Large intestine (tissue), 12 donors: ENCODE measurements at places on chromosomes 6 and 20. TPM values are rescaled to one million over a fixed set of nuclear protein-coding genes. Genes with fewer than 3 reads are reported as not detected.

GRCh38 chr20:31746068-31746878, 7.2 kb downstream of the TPX2 start:
- no peaks in the 10 kb centered on the region for H3K4me1 ChIP-seq
- H3K27me3 ChIP-seq: no peaks in the 10 kb centered on the region
- H3K36me3 ChIP-seq: no peaks in the 10 kb centered on the region
- no peak overlapping the region for H3K4me3 ChIP-seq

DNA sequence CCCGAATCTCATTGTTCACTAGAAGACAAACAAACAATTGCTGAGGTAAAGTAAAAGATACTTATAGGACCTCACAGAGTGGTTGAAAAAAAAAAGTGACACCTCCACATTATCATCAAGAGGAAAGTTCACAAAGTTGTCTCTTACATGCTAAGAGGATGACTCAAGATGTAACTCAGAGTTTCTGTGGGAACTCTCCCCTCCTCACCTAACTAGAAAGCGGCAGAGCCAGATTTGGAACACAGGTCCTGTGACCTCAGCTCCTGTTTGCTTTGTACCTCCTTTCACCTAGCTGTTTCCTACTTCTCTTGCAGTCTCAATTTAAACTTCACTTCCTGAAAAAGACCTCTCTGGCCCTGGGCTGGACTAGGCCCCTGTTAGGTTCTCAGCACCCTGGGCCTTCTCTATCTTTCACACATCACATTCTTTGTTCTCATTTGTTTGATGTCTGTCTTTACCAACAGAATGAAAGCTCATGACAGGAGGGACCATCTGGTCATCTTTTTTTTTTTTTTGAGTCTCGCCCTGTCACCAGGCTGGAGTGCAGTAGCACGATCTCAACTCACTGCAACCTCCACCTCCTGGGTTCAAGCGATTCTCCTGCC, 60.8 kb downstream of the CD24 start:
- no peak overlapping the region for H3K27ac ChIP-seq
- peaks cover 6% of the 10 kb centered on the region for H3K4me1 ChIP-seq
- no peaks in the 10 kb centered on the region for H3K36me3 ChIP-seq
- peak; percentile 34 for DNase-seq

DNA sequence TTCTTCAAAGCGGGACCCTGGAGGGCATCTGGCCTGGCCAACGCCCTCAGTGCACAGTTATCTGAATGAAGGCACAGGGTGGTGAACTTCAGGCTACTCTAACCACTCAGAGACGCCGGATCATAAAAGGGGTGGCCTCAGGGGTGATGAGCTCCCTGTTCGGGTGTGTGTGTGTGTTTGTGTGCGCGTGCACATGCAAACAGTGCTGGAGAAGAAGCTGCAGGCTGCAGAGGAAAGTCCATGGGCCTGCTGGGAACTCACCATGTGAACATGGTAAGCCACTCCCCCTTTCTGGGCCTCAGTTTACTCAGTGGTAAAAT, 42.0 kb downstream of the KIAA1755 start:
- H3K27ac ChIP-seq: no peak overlapping the region
- no peak overlapping the region for H3K4me3 ChIP-seq
- DNase-seq: no peak
- no peaks in the 10 kb centered on the region for H3K4me1 ChIP-seq
- no peaks in the 10 kb centered on the region for H3K27me3 ChIP-seq
- H3K36me3 ChIP-seq: no peaks in the 10 kb centered on the region

GRCh38 chr6:138914701-138915100, 73.4 kb downstream of the REPS1 start:
- H3K36me3 ChIP-seq: peaks cover 55% of the 10 kb centered on the region
- H3K27ac ChIP-seq: no peak overlapping the region
- H3K4me3 ChIP-seq: no peak overlapping the region
- H3K4me1 ChIP-seq: no peaks in the 10 kb centered on the region
- DNase-seq: no peak

DNA sequence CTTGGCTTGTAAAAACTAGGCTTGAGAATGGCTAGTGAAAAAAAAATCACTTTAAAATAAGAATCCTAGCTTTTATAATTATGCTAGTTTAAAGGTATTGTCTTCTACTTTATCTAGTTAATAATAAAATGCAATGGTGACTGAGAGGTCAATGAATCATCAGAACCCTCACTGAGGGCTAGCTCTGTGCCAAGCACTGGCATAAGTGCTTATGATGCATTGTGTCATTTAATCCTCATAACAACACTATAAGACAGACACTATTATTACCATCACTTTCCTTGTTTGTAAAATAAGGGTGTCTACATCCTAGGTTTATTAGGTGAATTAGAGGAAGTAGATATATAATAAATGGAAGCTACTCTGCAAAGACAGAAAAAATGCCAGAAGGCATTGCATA, 144.3 kb downstream of the F13A1 start:
- no peak for DNase-seq
- H3K27ac ChIP-seq: no peak overlapping the region
- no peaks in the 10 kb centered on the region for H3K36me3 ChIP-seq

DNA sequence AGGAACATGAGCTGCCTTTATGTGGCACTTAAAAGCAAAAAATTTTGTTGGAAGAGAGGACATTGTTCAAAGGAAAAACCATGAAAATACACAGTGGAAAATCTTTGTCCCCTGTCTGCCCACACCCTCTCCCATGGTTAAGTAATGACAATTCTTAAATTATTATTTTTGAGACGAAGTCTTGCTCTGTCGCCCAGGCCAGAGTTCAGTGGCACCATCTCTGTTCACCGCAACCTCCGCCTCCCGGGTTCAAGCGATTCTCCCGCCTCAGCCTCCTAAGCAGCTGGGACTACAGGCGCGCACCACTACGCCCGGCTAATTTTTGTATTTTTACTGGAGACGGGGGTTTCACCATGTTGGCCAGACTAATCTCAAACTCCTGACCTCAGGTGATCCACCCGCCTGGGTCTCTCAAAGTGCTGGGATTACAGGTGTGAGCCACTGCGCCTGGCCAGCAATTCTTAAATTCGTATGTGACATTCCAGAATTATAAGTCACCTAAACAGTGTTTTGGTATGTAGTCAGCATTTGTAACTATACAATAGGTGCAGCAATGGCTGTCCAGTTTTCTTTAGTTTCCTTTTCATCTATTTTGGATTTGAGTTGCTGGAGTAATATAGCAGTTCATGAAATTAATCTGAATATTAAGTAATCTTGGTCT, 636 bp upstream of the SSR1 start:
- H3K27ac ChIP-seq: peak overlapping the region; percentile 98
- peaks cover 4% of the 10 kb centered on the region for H3K4me1 ChIP-seq
- peak overlapping the region; percentile 95 for H3K4me3 ChIP-seq
- DNase-seq: no peak
- H3K27me3 ChIP-seq: no peaks in the 10 kb centered on the region

GRCh38 chr20:43938932-43939761, 24.5 kb downstream of the TOX2 start:
- no peak overlapping the region for H3K4me3 ChIP-seq
- DNase-seq: no peak
- no peaks in the 10 kb centered on the region for H3K27me3 ChIP-seq
- no peak overlapping the region for H3K27ac ChIP-seq

DNA sequence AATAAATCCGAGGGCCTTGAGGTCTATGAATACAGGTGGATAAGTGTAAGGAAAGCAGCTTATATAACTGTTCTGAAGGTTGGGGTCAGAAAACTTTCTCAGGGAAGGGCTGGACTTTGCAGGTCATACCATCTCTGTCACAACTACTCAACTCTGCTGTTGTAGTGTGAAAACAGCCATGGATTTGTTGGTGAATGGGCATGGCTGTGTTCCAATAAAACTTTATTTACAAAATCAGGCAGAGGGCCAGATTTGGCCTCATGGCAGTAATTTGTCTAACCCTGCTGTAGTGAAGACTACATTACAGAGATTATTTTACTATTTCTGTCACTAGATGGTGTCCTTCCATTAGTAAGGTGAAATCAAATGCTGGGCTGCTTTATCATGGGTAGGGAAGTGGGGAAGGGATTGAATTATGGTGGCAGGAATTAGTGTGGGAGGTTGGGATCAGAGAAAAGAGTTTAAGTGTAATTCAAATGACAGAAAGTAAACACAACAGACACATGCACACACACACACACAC, 409.6 kb upstream of the CHD6 start:
- no peaks in the 10 kb centered on the region for H3K4me1 ChIP-seq
- no peak overlapping the region for H3K4me3 ChIP-seq
- H3K36me3 ChIP-seq: no peaks in the 10 kb centered on the region

GRCh38 chr6:30828027-30828962, 56.0 kb upstream of the DDR1 start:
- H3K27ac ChIP-seq: peak overlapping the region; percentile 11
- no peaks in the 10 kb centered on the region for H3K36me3 ChIP-seq
- no peak overlapping the region for H3K4me3 ChIP-seq
- H3K27me3 ChIP-seq: no peaks in the 10 kb centered on the region

DNA sequence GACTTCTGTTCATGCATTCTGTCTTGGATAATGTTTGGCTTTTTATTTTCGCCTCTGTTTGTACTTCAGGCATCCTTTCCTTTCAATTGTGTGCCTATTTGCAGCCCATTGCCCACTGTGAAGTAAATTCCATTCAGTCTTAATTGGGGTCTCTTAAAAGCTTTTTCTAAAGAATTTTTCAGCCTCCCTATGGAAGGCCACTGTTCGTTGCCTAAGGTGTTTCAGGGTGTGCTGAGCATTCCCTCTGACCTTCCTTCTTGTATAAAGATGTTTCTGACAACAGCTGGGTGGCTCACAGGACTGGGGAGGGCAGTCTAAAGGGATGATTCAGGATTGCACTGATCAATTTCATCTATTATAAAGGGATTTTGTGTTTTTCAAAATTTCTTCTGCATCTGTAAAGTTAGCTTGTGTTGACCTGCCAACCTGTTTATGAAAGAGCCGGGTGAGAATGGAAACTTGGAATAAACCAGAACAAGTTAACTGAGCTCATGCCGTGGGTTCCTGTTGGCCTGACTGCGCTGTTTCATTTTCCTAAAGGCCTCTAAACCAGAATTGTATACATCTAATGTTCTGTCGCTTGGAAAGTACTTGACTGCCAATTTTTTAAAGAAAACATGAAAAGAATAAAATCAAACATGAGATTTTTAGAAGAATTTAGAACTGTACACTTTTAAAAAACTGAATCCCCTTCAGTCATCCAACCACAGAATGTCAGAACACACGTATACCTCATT, 14.3 kb downstream of the PHACTR2 start:
- H3K27ac ChIP-seq: peak overlapping the region; percentile 9
- peaks cover 4% of the 10 kb centered on the region for H3K36me3 ChIP-seq
- H3K27me3 ChIP-seq: no peaks in the 10 kb centered on the region
- H3K4me1 ChIP-seq: peaks cover 10% of the 10 kb centered on the region
- no peak overlapping the region for H3K4me3 ChIP-seq
- DNase-seq: no peak

DNA sequence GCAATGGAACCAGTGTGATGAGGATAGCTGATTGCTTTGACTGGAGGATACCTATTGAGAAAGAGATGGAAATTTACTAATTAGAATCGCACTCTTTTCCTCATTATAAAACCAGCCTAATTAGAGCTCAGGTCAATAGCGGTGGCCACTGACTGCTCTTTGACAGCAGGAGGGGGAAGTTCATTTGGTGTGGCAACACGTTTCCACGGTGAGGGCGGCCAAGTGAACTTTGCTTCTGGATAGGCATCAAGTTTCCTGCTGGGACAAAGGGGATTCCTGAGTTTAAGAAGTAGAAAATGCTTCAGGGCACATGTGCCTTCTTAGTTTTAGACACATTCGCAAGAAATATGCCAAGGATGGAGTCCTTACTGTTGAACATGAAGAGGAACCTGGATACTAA, 145.3 kb upstream of the NRN1 start:
- H3K36me3 ChIP-seq: no peaks in the 10 kb centered on the region
- DNase-seq: no peak
- no peaks in the 10 kb centered on the region for H3K27me3 ChIP-seq
- H3K4me1 ChIP-seq: no peaks in the 10 kb centered on the region
- no peak overlapping the region for H3K27ac ChIP-seq
- H3K4me3 ChIP-seq: no peak overlapping the region

DNA sequence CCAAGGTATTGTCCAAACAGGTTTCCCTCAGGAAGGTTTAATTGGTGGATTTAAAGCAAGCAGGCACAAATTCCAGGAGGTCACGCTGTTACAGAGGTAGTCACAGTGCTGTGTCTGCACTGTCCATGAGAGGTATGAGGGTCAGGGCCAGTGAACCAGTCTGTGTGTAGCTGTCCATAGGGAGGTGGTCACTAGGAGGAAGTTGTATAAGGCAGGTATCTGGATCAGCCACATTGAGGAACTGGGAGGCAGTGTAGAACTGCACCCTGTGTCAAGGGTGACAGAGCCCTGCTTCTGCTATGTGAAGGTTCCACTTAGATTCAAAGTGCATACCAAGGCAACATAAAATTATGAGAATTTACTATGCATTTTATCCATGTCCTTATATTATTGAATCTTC, 73.3 kb downstream of the MAP3K4 start:
- no peaks in the 10 kb centered on the region for H3K4me1 ChIP-seq
- H3K36me3 ChIP-seq: peaks cover 4% of the 10 kb centered on the region
- no peak overlapping the region for H3K4me3 ChIP-seq

DNA sequence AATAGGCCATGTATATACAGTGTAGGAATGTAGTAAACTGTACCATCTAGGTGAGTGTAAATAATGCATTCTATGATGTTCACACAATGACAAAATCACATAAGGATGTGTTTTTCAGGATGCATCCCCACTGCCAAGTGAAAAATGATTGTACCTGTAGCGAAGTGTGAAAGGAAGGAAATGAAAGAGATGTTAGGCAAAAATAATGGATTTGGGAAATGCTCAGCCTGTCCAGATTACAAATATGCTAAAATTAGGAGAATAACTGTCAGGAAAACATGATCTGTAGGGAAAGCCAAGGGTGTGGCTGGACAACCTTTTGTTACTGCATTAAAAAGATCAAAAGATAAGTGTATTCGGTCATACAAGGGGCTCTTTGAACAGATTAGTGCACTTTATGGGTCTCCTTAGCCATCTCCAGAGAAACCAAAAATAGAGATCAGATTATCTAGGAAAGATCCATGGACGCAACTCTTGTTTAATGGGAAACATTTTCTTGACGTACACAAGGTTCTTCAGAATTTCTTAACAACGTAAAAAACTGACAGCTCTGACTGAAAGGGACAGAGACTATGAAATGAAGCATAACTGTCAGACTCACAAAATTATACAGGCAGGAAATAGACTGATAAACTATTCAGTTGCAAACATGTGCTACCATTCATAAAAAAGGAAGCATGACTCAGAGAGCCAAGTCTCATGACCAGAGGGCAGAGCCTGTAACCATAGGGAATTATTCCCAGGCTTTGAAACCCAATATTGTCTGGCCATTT, 253.6 kb upstream of the RAB32 start:
- H3K4me3 ChIP-seq: no peak overlapping the region
- H3K4me1 ChIP-seq: no peaks in the 10 kb centered on the region
- no peak for DNase-seq
- H3K27me3 ChIP-seq: no peaks in the 10 kb centered on the region
- H3K36me3 ChIP-seq: no peaks in the 10 kb centered on the region

- no peak overlapping the region for H3K4me3 ChIP-seq
- no peaks in the 10 kb centered on the region for H3K36me3 ChIP-seq
- no peak overlapping the region for H3K27ac ChIP-seq
- no peaks in the 10 kb centered on the region for H3K27me3 ChIP-seq
- H3K4me1 ChIP-seq: no peaks in the 10 kb centered on the region
- no peak for DNase-seq
Observed at GRCh38 chr6:147675281-147675680, 166.8 kb downstream of the SAMD5 start.

GRCh38 chr6:157203764-157204163, 119.6 kb downstream of the TMEM242 start:
- DNase-seq: no peak
- peaks cover 70% of the 10 kb centered on the region for H3K36me3 ChIP-seq
- no peak overlapping the region for H3K27ac ChIP-seq
- H3K4me3 ChIP-seq: no peak overlapping the region

The NKX2-4 gene
- polyA plus RNA-seq: not detected

The DLK2 gene
- polyA plus RNA-seq: 2.3 TPM

The STMND1 gene
- polyA plus RNA-seq: 0.61 TPM

The CPNE1 gene
- 150 TPM for polyA plus RNA-seq

The TP53TG5 gene
- 0.78 TPM for polyA plus RNA-seq

The GPR63 gene
- 2.6 TPM for polyA plus RNA-seq

The FAM162B gene
- polyA plus RNA-seq: 0.73 TPM

The PTPRK gene
- 65.4 TPM for polyA plus RNA-seq
